EL (cell line): ENCODE measurements at places on chromosomes 1 and 21.

GRCh38 chr1:172283766-172284165 is 136.7 kb upstream of the C1orf105 start:
- no peak for DNase-seq

DNA sequence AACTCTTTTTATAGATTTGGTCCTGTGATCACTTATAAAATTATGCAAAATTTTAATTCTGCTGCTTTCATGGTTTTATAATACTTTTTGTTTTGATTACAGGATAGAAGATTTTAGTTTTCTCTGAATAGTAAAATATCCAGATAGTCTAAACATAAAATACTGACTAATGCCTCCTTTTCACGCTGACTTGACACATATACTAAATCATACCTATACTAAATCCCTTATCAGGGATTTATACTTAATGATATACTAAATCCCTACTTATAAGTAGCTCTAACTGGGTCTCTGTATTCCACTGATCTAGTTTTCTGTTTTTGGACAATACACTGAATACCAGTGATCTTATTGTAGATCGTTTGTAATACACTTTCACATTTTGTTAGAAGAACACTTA is 128.0 kb downstream of the USP25 start:
- DNase-seq: no peak

DNA sequence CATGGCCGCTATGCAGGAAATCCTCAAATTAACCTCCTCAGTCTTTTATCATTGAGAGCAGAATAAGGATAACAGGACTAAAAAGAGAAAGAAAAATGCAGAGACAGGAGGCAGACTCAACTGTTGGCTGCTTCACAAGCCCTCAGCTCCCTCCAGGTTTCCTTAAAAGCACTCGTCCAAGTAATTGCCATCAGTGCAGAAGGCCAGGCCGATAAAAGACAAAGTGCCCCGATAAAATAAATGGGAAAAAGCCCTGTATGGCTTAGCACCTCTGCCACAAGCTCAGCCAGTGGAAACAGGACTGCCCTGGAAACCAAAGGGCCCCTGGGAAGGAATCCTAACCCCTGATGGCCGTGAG is 8.1 kb downstream of the S100A6 start:
- no peak for DNase-seq

DNA sequence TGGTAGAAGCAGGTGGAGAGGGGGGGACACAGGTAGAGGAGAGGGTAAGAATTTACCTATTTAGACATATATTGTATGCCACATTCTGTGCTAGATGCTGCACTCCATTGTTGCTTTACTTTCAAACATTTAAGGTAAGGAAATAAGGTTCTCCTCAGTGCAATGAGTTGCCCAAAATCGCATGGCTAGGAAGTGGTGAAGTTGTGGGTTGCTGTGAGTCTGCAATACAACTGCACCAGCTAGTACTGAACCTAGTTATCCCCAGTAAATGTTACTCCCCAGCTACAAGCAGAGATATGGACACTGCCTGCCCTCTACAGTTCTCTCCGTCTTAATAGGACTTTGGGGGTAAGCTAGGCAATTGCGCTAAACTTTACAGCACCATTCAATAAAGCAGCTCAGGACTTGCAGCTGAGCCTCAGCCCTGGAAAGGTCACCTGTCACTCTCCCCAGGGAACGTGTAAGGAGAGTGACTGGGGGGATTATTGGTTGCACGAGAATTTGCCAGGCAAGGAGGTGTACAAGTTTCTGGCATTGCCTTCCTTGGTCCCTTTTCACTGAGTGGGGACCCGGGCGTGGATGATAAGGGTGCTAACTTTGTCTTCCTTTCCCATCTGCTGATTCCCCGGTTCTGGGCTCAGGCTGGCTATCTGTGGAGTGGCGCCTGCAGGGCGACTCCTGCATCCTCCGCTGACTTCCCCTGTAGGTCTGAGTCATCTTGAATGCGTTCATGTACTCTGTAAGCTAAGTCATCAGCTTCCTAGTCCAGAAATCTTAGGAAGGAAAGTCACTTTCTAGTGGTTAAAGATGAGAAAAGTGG is 71.3 kb upstream of the CNTN2 start:
- peak; percentile 78 for DNase-seq

GRCh38 chr1:204420039-204421004 is 8.7 kb upstream of the PPP1R15B start:
- DNase-seq: no peak

- DNase-seq: no peak
Observed at GRCh38 chr1:75426688-75427087, 184.2 kb downstream of the SLC44A5 start.

- peak; percentile 88 for DNase-seq
Observed at GRCh38 chr1:181086926-181087325, 1.6 kb upstream of the IER5 start.

GRCh38 chr1:18114726-18115410 is 7.3 kb downstream of the IGSF21 start:
- DNase-seq: no peak

DNA sequence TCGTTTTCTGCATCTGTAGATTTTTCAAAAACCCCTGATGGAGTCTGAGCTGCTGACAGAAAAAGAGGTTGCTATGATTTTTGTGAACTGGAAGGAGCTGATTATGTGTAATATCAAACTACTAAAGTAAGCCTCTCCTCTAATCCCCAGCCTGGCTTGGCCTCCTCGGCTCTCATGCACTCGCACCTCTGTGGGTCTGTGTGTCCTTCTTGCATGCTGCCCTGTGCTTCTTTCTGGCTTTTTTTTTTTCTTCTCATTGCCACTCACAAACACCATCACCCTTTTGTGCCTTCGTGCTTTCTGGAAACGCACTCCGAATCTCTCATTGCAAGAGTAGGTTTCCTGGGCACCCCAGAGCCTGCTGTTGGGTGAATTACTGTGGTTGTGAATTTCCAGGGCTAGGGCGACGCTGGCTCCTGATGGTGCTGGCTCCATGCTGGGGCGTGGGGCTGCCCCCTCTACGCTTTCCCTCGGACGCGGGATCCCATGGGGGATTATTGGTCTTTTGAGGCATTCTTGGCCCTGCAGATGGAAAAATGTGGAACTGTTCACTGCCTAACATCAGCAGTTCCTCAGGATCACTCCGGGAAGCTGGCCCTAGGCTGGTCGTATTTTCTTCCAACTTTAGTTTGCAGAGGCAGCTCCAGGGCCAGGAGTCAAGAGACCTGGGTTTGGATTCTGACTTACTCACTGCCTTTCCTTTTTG is 56.8 kb downstream of the ATP5PO start:
- no peak for DNase-seq

- DNase-seq: peak; percentile 90
Observed at GRCh38 chr1:201756406-201756805, 72.6 kb upstream of the IPO9 start.

DNA sequence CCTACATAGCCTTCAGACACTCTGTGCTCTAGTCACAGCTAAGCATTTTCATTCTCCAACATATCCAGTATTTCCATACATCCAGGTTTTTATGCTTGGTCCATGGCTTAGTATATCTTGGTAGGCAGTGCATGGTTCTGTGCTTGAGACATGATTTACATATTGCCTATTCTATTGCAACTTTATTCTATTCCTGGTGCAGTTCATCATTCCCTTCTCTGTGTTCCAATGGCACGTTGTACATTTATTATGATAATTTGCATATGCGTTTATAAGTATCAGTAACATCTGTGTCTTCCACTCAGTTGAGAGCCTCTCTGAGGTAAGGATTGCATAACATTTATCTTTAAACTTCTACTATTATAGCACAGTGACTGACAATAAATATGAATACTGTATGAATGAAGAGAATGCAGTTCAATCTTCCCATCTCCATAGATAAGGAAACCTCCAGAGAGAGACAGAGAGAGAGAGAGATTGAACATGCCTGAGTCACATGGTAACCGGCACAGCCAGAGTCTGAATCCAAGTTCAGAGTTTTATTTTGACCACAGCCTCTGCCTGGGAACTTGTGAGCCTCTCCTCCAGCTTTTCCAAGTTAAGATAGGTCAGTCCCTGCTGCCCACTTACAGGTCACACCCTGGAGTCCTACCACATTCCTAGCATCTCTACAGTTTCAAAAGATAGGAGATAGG is 41.5 kb downstream of the PLPPR5 start:
- peak; percentile 66 for DNase-seq

- DNase-seq: no peak
Observed at GRCh38 chr1:96782856-96783255, 61.3 kb downstream of the PTBP2 start.

- DNase-seq: no peak
Observed at GRCh38 chr1:240148333-240148732, 56.6 kb downstream of the FMN2 start.

DNA sequence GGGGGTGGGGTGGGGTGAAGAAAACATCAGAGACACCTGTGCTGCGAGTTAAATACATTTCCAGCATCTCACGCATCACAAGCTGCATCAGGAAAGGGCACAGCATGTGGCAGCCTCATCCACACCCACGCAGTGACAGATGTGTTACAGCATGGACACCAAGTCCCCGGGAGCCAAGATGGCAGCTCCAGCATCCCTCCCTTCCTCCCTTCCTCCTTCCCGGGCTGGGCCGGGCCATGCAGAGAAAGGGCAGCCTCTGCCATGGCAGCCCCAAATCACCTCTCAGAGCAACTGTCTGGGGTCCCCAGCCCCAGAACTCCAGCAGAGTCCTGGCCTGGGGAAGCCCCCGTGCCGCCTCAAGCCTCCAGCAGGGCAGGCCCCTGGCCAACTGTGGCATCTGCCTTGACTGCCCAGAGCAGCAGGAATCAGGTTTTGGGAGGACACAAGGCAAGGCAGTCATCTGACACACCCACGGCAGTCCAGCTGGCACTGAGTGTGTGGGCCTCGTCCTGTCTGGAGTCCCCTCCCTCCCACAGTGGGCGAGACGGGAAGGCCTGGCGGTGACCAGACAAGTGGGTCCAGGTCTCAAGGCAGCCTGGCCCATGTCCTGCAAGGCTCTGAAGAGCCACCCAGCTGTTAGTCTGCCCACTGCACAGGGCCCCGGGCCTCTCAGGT is 6.2 kb downstream of the SMIM1 start:
- DNase-seq: no peak

DNA sequence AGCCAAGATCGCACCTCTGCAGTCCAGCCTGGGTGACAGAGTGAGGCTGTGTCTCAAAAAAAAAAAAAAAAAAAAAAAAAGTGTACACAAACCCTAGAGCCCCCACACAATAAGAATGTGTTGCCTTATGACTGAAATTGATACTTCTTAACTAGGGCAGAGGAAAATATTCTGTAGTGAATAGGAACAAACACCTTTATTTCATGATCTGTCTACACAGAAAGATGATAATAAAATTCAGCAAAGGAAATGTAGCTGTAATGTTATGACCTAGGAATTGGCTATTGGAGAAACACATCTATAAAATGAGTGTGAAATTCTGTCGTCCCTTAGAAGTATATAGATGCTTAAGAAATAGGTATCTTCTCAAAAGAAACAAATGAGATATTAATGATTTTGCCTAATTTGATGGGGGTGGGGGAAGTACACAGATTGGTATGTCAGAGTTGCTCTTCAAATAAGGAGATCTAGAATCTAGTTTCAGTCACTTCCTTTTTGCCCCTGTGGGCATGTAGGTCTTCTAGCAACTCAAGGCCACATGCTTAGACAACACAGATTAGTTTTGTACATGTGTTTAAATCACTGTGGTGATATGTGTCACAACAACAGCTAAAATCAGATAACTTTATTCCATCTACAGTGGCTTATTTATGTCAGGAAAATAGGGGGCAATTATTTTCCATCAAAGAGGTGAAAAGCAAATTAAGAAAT is 10.7 kb upstream of the GPR25 start:
- no peak for DNase-seq

GRCh38 chr1:44283524-44284173 is 70.4 kb downstream of the DMAP1 start:
- no peak for DNase-seq

DNA sequence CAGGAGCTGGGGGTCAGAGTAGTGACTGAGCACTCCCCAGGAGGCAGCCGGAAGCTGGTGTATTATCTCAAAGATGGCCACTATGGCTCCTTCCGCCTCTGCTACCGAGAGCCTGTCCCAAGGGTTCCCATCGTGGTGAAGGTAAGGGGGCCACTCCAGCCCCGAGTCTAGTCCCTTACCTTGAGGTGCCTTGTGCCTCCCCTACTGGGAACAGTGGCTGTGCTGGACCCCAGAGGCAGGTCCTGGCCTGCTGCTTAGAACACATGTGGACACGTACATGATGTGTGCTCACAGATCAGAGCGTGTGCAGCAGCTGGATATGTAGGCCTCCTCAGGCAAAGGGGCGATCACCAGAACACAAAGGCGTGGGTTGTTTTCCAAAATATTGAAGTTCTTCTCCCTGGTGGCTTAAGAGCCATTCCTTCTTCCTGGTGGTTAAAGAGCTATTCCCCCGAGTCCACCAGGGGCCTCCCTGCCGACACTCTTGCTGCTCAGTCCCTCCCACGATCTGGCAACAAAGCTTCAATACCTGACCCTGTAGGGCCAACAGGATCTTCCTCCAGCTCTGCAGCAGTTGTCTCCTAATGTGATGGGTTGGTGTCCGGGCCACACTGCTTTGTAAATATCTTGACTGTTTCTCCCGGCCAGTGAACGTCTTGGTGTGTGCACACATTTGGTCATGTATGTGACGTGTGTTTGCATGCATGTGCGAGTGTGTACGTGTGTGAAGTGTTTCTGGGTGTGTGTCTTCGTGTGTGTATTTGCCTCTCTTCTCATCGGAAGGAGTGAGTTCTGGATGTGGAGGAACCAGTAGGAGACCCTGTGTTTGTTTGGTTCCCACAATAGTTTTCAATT is 68.4 kb upstream of the TINAGL1 start:
- DNase-seq: no peak

GRCh38 chr1:182680408-182680807 is 4.0 kb downstream of the RGS8 start:
- no peak for DNase-seq

- no peak for DNase-seq
Observed at GRCh38 chr1:38084700-38085099, 38.1 kb upstream of the POU3F1 start.

GRCh38 chr1:238346340-238346739 is 455.6 kb upstream of the ZP4 start:
- DNase-seq: no peak
